ENCODE measurements at places on chromosomes 2 and 18.

- no peak for DNase-seq
Measured at GRCh38 chr2:237660381-237660900, 33.1 kb downstream of the LRRFIP1 start.

DNA sequence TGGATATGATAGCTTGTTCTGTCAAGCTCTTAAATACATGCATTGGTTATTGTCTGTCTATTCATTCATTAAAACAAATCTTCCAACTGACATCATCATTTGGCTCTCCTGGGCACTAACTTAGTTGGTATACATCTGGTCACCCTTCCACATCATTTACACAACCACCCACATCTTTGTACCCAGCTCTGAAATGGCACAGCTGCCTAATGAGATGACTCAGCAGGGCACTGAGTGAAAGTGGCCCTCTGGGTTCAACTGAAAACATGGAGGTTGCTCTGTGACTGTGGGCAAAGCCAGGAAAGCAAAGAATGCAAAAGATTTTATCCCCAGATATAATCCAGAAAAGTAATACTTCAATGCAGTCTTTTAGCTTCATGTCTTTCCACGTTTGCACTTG is 234.0 kb upstream of the MAP2 start:
- no peak for DNase-seq

DNA sequence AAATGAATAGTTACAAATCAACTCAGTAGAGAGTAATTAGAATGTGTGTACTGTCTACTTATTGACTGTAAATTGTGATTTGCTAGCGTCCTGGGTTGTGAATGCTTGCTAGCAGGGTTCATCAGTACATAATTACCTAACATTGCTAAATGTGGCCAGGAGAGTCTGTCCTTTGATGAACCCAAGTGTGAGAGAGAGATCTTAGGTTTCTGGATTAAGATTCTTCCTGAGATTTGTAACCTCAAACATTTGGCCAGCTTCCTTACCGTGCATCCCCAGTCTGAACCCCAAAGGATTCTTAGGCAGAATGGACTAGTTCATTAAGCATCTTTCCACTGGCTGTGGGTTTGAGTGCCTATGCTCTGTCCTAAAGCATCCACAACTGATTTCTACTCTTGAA is 84.0 kb upstream of the ITPRID2 start:
- DNase-seq = no peak

GRCh38 chr2:205370726-205371125 is 311.6 kb upstream of the NRP2 start:
- no peak for DNase-seq

DNA sequence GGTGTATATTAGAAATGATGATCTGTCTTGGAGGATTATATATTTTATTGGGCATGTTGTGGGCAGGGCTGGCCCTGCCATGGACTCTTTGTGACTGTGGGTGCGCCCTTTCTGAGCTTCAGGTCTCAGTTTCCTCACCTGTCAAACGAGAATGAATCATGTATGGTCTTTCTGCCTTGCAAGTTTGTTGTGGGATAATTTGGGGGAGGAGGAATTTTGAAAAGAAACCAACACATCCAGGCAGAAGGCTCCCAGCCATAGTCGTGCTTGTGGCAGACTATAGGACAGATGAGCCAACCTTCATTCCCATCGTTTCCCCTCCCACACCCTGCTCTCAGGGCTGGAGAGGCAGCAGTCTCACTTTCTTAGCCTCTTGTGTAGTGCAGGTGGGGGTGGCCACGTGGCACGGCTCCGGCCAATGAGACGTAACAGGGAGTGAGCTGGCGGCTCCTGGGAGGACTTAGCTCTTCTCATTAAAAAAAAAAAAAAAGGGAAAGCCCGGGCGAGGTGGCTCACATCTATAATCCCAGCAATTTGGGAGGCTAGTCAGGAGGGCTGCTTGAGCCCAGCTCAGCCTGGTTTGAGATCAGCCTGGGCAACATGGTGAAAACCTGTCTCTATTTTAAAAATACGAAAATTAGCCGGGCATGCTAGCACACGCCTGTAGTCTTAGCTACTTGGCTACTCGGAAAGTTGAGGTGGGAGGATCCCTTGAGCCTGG is 63.1 kb downstream of the RHOB start:
- DNase-seq = no peak

GRCh38 chr18:79400091-79400590 is 4.4 kb downstream of the NFATC1 start:
- no peak for DNase-seq

All from NCI-H1417 treated with DMSO at 0.1 percent for 48 hours (cell line).